ENCODE measurements at places on chromosomes 2 and 18. TPM values are rescaled to one million over a fixed set of nuclear protein-coding genes. Genes with fewer than 3 reads are reported as not detected.

DNA sequence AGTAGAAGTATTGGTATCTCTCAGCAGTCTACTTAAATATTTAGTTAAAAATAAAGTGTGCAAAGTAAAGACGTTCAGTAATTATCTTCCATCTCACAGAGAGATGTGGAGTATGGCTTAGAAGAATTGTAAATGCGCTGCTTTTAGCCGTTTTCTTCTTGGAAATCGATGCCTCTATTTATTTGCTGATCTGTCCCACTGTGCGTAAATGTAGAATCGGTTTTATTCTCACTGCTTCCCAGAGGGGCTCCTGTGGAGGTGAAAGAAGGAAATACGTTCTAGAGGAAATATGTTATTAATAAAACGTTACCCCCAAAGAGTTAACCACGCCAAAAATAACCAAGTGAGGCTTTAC is 1.9 kb downstream of the NPAS2 start:
- DNase-seq = no peak

GRCh38 chr2:64760128-64760527 is 106.4 kb upstream of the SERTAD2 start:
- DNase-seq = no peak

DNA sequence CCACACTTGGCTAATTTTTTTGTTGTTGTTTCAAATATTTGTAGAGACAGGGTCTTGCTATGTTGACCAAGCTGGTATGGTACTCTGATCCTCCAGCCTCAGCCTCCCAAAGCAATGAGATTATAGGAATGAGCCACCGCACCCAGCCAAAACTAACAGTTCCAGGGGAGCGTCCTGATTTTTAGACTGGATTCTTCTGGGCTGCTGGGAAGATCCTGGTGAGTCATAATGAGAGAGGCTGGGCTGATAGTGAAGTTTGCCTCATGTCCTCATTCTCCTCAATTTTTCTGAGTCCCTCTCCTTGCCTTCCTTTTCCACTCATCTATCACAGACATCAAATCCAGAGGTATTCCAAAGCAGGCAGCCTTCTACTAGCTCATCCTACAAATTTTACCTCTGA is 81.3 kb downstream of the VSNL1 start:
- DNase-seq = no peak

GRCh38 chr2:23793476-23793875 is 133.4 kb downstream of the ATAD2B start:
- no peak for DNase-seq

NOSTRIN gene
- total RNA-seq = 21.3 TPM

DNA sequence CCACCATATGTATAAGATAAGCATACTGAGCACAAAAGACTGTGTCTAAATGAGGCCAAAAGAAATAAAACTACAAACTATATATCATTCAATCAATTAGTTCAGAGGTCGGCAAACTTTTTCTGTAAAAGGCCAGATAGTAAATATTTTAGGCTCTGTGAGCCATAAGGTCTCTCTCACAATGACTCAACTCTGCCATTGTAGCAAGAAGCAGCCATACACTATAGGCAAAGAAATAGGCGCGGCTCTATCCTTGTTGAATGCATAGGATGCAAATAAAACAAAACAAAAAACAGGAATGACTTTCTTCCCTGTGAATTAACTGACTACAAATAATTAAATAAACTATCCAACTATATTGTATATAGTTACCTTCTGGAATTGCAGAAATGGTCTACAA is 8.6 kb upstream of the CCDC88A start:
- DNase-seq = no peak

DNA sequence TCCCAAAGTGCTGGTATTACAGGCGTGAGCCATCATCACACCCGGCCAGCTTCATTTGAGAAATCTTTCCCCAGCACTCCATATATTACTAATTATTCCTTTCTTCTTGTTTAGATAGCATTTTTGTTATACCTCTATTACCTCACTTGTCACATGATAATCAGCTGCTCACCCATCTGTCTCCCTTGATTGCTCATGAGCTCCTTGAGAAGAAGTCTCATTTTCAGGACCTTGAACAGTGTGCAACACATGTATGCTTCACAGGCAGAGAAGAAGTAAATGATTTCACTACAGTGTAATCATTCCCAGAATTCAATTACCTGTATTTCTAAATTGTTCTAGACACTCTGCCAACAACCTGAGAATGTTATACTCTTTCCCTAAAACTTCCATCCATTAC is 6.2 kb downstream of the PAIP2B start:
- DNase-seq = no peak

ACOXL gene
- not detected for total RNA-seq
